RPMI8226 (cell line): ENCODE measurements at places on chromosomes 11 and 22.

DNA sequence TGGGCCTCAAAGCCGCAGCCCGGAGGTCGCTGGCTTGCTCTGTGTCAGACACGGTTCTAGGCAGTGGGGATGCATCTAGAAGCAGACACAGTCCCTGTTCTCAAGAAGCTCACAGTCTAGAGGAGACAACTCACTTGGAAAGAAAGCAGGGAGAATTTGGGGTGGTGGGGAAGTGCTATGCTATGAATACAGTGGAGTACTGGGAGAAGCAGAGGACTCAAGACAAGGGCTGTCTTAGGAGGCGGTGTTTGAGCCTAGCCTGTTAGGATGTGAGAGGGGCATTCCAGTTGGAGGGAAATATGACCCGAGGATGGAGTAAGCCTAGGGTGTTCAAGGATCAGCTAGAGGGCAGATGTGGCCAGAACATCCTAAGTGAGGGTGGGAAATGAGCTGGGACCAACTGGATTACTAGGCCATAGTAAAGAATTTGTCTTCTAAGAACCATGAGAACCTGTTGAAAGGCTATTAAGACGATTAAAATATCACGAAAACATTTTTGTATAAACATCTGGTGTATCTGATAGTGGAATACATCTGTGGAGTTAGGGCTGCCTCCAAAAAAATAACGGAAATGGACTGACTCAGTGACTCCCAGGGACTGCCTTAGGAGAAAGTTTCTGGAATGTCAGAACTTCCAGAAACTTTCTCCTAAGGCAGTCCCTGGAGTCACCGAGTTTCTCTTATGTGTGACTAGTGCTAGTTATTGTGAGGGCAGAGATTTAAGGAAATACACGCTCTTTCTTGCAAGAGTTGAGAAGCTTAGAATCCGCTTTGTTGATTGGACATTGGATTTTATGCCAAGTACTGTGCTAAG lies 1.1 kb upstream of the PITPNB start:
- DNase-seq = no peak

DNA sequence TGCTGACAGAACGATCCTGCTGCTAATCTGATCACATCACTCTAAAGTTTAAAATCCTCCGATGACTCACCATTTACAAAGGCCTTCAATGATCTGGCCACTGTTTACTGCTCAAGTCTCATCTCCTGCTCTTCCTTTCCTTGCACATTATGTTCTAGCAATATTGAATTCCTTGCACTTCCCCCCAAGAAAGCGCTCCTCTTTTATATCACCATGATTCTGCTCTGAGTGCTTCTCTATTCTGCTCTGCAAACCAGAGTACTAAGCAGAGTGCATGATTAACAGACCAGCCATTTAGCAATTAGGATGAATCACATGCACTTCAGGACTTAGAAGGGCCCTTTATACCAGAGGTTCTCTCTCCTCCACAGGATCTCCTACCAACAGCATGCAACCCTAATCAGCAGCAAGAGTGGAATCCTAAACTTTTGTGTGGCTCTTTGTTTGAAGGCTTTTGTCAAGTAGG lies 1122.8 kb upstream of the CCDC90B start:
- DNase-seq = no peak

DNA sequence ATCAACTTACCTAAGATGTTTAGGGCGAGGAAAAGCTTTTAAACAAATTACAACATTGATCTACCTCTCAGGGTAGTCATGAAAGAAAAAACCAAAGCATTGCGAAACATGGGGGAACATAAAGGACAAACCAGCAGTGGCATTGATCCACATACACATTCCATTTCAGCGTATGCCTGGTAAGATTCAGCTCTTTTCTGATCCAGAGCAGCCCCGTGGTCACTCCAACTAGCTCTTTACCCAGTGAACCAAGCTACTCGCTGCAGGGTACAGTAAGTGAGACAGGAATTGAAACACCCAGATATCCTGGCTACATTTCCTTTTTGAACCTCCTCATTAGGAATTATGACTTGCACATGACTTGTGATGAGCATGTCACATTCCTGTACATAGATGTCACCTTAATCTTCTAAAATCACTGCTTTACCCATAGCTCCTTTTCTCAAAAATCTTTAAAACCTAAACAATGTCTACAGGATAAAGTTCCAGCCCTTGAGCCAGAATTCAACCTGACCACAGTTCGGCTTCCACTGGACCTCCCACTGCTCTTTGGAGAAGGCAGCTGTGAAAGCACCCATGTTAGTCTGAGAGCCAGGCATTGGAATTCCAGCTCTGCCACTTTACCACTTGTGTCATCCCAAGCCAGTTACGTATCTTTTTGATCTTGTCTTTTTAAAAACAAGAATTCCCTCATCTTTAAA lies 42.9 kb upstream of the AKIP1 start:
- DNase-seq = no peak

DNA sequence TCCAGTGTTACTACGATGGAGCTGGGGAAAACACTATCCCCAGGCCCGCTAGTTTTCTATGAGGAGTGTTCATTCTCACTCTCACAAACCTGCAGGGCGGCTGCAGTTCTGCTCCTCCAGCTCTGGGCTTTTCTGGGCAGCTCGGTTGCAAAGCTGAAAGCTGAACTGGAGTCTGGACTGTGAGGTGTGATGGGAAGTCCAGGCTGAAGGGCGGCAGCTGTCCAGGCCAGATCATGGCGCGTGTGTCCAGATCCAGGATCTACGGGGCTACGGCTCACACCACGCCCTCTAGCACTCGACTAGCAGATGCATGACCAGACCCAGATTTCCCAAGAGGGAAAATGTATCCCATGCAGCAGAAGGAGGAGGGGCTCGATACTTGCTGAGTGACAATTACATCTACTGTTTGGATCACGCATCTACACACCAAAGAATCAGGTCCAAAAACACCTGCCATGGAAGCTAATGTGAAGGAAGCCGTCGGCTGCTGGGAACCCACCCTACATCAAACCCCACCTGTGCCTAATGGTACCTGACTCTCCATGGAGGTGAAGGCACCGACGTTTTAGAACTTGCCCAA lies 555.0 kb downstream of the BRD1 start:
- no peak for DNase-seq

DNA sequence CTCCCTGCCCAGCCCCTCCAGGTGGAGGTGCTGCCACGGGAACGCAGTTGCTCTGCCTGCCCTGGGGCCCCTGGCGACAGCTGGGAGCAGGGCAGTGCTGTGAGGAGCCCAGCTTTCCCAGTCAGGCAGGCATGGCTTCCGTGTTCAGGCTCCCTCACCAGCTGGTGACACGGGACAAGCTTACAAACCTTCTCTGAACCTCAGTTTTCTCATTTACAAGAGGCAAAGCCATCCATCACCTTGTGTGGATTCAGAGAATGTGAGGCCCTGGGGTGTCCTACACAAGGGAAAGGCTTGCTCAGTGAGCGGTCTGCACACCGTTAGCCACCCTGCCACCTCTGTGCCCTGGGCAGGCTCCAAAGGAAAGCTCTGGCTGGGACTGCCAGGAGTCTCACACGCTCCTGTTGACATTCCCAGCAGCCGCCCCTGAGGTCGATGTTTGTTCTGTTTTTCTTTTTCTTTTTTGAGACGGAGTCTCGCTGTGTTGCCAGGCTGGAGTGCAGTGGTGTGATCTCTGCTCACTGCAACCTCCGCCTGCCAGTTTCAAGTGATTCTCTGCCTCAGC lies 23.5 kb downstream of the SUN2 start:
- DNase-seq = no peak

GRCh38 chr22:44172370-44173108 lies 8.2 kb upstream of the PARVG start:
- no peak for DNase-seq

DNA sequence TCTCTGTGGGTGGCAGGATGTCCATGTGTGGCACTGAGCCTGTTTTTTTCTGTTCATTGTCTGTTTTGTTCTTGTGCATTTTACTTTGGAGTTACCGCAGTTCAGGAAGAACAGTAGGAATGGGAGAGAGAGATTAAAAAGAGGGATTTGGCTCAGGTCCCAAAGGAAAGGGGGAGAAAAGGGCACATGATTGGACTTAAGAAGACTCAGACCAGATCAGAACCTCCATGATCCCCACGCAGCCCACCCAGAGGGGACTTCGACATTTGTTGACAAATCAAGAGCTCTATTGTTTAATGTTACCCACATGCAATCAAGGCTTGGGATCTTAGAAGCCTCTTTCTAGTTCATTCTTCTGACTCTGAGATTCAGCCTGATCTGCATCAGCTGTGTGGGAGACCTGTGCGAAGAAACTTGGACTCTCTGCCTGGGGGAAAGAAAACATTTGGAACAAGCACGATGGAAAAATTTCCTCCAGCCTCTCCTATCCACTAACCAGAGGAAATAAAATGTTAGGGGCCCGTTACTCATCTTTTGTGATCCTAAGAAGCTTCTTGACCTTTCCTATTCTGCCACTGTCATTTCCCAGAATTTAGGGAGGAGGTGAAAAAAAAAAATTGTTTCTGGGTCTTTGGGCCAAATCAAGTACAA lies 119.2 kb downstream of the SPON1 start:
- no peak for DNase-seq

DNA sequence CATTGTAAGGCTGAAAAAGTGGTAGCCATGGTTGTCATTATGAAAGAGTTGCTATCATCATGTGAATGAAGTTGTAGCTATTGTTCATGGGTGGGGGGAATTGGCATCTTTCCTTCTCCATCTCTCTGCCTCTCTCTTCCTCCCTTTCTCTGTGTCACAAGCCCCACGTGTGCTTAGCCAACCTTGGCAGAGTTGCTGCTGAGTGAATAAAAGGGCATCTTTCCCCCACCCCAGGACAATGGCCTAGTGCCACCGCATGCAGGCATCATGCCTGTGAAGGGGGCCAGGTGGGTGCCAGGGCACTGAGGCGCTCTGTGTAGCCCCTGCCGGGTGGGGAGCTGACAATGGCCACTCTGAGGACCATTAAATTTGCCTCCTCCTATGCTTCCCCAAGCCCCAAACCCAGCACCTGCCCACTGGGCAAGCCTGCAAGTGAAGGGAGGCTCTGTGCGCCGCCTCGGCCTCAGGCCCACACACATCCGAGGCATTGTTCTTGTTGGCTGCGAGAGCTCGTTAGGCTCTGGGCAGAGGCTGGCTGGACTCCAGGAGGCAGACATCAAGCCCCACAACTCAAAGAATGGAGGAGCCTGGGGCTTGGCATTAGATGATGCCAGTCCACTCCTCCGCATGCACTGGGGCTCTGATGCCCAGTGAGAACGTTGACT lies 103.9 kb downstream of the SEZ6L start:
- no peak for DNase-seq

- DNase-seq = no peak
Observed at GRCh38 chr11:64267207-64267945, 16.0 kb downstream of the PLCB3 start.

- no peak for DNase-seq
Observed at GRCh38 chr22:26890870-26891269, 233.5 kb downstream of the MIAT start.

DNA sequence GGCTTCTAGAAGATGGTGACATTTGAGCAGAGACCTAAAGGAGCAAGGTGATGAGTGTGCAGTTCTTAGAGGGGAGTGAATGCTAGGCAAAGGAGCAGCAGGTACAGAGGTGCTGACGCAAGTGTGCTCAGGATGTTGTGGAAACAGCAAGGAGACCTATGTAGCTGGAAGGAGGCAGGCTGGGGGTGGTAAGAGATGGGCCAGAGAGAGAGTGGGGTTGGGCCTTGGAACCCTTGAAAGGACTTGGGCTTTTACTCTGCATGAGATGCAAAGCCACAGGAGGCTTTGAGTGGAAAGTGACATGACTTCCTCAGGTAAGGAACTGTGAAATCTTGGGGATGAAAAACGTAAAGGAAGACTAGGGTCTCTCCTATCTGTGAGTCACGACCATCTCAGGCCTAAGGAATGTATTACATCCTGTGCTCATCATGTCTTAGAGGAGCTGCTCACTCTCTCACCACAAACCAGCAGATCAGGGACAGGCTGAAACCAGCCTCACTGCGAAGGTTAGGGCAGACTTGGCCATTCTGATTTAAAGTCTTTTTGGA lies 65.4 kb downstream of the MICAL2 start:
- DNase-seq = peak; percentile 82
